ENCODE measurements at places on chromosomes 16 and 17.

- DNase-seq = no peak
Observed at GRCh38 chr17:70037498-70037897, 37.5 kb upstream of the KCNJ16 start.

DNA sequence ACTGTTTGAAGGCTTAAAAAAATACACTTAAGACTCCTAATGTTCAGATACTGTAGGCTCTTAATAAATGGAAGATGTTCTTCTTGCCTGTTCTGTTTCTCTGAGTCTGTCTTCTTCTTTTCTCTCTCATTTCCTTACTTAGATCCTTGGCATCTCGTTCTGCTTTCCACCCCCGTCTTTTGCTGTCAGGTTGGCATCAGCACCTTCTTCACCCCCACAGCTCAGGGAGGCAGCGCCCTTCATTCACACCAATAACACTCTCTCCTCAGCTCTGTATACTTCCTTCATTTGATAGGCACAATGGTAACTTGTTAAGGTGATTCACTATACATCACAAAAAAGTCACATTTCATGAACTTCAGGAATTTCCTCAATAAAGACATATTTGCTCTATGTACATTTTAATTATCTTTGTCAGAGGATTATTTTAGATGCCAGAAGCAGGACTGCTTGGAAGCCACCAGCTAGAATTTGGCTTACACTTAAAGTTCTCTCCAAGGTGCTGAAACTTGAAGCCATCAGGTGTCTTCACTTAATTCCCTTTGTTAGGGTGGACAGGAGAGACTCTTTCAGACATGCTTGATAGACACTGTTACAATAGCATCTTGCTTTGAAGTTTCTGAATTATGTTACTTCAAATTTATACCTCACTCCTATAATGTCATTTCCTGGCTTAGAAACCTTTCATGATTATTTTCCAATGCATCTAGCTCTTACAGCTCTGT lies 670.1 kb upstream of the C16orf82 start:
- DNase-seq = no peak

GRCh38 chr16:22888791-22889190 lies 74.8 kb downstream of the HS3ST2 start:
- DNase-seq = no peak

DNA sequence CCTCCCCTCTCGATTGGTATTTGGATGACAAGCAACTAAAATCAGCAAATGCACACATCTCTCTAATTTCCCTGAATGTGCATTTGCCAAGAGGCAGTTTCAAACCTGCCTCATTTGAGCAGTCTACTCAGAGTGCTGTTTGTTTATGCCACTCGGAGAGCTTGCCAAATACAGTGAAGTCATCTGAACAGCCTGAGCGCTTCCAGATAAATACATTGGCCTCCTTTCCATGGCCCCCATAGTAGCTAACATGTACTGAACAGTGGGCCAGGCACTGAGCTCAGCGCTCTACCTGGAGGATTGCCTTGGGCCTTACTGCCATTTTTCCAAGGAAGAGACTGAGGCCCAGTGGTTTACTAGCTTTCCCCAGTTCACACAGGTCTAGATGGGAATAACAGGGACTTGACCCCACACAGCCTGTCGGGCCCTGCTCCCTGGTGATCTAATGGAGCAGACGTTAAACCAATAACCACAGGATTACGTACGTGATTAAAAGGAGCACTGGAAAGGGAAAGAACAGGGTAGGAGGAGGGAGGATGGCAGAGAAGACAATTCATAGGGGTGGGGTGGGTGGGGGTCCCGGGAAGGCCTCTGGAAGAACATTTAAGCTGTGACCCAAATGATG lies 18.7 kb upstream of the ANKRD40CL start:
- DNase-seq = peak; percentile 63

- no peak for DNase-seq
Observed at GRCh38 chr16:49618955-49619354, 237.0 kb downstream of the ZNF423 start.

DNA sequence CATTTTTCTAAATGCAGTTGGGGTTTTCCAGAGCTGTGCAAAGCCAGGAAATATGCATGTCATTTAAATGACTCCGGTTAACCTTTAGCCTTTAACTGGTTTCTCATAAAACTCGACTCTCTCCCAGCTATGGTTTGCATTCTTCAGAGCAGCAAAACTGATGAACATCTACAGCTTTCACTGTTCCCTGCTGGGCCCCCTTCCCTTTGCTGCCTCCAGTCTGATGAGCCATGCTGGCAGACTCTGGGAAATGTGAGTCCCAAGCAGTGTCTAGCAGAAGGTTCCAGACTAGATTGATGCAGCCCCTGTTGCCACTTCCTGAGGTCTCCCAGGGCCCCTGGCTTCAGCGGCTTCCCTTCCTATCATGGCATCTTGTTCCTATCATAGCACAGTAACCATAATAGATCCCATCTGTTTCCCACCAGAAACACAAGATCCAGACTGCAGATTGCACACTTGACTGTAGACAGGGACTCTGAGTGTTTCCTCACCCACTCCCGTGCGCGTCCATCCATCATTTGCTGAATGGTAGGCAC lies 135.4 kb downstream of the CLEC16A start:
- peak; percentile 74 for DNase-seq

DNA sequence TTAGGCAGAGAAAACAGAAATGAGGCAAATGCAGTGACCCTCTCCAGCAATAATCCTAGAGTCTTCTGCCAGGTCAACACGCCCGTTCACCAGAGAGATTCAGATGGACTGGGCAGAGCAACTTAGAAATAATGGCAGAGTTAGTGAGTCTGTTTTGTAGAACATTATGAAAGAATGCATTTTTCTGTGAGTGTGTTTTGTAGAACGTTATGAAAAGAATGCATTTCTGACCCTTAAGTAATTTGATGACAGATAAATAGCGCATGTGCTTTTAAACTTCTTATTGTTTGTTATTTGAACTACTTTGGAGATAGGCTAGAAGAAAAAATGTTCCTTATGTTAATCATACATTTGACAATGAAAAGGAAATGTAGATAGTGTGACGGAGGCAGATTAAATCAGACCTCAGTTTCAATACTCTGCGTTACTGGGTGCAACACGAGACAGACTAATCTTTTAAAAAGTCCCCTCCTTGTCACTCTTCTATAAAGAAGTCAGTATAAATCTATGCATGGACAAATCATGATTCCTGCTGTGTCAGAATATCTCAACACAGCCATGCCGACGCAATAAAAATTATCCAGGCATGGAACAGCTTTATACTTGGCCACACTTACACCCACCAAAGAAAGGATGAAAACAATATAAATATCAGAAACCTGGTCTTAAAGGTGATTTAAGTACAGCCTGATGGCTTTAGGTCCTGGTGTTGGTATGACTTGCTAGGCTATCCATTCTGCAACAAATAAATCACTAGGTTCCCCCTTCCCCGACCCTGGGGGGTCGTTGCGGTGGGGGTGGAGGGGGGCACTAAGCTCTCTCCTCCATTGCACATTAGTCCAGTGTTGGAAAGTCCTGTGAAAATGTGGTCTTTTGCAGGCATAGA lies 47.8 kb downstream of the MARCHF10 start:
- DNase-seq = no peak

DNA sequence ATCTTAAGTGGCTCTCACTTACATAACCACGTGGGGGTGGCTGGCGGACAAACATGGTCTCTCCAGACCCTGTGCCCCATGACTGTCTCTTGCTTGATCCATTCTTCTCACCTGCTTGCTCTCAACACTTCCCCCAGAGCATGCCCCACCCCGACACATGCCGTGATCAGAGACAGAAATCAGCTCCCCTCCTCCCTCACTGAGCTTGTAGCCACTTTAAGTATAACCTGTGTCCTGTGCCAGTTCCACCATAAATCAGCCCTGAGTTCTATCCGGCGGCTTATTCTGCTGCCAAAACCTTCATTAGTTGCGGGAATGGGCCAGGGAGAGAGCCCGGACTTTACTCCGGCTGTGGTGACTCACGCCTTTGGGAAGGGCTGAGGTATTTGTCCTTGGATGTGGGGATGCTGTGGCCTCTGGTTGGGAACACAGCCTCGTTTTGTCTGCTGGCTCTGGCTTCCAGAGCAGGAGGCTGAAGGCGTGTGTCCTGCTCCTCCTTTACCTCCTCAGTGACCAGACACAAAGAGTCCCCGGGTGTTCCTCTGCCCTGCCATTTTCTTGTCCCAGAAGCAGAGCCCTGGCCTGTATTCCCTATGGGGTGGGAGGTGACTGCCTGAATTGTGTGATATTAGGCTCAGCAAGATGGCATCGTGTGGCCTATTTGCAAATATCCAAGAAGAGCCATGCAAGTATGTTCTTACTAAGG lies 21.1 kb downstream of the ANKRD40 start:
- DNase-seq = peak; percentile 87

DNA sequence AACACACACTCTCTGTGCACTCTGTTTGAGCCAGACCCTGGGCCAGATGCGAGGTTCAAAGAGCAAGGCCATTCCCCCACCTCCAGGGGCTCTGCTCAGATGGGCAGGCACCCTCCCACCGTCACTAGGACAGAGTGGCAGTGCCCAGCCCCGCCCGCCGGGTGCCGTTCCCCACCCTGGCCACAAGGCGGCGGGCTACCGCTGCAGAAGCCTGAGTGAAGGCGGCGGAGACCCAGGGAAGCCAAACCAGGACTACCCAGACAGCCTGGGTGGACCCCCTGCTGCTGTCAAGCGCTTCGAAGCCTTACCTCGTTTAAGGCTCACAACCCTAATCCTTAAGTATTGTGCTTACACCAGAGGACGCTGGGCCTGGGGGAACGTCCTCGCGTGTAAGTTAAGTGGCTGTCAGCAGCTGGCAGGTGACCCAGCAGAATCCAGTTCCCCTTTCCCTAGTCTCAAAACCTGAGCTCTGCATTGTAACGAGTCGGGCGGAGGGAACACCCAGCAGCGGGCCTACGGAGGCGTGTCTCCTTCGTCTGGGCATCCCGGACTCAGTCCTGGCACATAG lies 4.5 kb downstream of the ARHGAP27 start:
- peak; percentile 86 for DNase-seq

Measured in hepatocyte (in vitro differentiated cells).